NCI-H187 (cell line): ENCODE measurements at places on chromosomes 16 and 17.

GRCh38 chr17:59627770-59628171 is 8.1 kb downstream of the CLTC start:
- no peak for DNase-seq

DNA sequence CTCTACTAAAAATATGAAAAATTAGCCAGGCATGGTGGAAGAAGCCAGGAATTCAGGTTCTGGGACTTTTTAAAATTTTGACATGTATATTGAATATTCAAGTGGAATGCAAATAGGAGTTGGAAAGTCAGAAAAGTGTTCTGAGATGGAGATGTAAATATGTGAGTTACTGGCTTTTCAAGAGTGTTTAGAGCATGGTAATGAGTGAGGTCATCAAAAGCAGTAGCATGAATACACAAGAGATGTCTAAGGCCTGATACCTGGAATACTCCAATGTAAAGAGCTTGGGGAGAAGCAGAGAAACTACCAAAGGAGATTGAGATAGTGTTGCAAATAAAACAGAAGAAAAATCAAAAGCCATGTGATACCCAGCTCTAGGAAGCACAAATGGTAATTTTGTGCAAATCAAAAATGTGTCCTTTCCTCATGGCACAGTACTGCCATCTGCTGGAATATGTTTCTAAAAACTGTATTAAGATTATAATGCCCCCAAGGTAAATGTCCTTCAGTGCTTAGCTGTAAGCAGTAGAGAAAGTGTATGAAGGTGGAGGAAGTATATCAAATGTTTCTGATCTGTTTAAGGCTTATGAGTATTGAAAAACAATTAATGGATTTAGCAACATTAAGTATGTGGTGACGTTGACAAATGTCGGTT is 908.4 kb downstream of the KCNJ18 start:
- DNase-seq, result no peak

DNA sequence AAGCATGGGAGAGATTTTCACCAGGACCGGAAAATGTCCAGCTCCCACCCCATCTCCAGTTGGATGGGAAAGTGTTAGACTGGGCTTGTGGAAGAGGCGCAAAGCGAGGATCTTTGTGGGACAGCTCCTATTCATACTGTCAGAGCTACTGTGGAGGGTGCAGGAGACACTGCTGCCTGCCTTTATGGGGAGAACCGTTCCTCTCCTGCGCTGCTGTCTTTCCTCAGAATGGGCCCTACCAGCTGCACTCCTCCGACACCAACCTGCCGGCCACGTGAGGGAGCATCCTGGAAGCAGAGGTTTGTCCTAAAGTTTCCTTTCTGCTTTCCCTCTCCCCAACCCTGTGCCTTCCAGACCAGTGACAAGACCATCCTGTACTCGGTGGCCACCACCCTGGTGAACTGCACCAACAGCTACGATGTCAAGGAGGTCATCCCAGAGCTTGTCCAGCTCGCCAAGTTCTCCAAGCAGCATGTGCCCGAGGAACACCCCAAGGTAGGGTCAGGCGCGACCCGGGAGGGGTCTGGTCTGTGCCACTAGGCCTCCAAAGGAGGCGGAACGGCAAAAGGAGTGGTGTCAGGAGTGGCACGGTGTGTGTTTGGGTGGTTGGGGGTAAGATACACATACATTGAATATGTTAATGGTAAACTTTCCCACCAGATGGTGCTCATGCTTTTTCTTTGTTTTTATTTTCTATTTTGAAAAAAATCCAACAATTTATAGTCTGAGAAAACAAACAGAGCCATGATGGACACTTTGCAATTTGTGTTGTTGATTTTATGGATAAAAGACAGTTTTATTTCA is 23.0 kb downstream of the SLC35G3 start:
- no peak for DNase-seq

- DNase-seq, result no peak
These were observed 13.8 kb downstream of the ITGB3 start for GRCh38 chr17:47267354-47267828.

DNA sequence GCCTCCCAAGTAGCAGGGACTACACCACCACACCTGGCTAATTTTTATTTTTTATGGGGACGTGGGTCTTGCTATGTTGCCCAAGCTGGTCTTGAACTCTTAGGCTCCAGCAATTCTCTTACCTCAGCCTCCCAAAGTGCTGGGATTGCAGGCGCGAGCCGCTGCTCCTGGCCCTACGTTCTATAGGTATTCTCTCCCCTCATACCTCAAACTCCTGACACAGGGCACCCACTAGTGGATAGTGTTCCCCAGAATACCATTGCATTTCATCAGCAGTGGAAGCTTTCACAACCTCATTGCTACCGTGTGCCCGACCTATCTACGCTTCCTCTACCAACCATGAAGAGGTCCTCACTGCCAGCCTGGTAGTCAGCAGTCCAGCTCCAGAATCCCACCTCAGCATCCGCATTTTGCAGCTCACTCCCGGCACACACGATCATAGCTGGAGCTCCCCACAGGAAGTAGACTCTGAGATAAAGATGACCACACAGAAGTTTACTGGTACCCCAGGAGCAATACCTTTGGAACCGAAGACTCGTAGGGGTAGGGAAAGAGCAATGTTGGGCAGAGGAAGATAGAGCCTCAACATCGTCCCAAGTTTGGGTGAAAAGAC is 9.3 kb downstream of the CTRB2 start:
- no peak for DNase-seq

- DNase-seq, result no peak
These were observed 15.9 kb downstream of the B9D1 start for GRCh38 chr17:19346351-19347255.

GRCh38 chr16:50071075-50071671 is 5.4 kb downstream of the HEATR3 start:
- no peak for DNase-seq

DNA sequence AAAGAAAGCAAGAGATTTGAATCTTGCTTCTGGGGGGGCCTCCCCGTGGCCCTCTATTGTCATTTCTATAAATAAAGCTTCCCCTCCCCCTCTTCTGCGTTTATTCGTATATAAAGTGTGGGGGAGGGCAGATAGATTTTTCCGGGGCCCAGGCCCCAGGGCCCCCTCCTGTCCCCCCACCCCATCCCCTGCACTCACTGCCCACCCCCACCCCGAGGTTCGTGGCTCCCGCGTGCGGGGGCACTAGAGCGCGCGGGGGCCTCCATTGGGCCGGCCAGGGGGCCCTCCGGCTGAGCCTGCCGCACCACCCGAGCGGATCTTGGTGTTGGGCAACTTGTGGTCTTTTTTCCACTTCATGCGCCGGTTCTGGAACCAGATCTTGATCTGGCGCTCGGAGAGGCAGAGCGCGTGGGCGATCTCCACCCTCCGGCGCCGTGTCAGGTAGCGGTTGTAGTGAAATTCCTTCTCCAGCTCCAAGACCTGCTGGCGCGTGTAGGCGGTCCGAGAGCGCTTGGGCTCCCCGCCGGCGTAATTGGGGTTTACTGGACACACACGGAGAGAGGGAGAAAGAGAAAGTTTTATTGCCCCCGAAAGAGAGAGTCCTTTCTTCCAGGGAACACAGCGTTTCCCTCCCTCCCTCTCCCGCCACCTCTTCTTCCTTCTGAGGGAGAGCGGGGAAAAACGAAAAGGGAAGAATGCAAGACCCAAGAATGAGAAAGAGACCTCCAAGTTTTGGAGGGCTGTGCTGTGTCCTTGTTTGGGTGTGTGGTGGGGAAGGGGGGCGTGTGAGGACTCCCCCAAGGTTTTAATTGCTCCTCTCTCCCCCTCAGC is 1.5 kb downstream of the HOXB4 start:
- DNase-seq, result no peak

DNA sequence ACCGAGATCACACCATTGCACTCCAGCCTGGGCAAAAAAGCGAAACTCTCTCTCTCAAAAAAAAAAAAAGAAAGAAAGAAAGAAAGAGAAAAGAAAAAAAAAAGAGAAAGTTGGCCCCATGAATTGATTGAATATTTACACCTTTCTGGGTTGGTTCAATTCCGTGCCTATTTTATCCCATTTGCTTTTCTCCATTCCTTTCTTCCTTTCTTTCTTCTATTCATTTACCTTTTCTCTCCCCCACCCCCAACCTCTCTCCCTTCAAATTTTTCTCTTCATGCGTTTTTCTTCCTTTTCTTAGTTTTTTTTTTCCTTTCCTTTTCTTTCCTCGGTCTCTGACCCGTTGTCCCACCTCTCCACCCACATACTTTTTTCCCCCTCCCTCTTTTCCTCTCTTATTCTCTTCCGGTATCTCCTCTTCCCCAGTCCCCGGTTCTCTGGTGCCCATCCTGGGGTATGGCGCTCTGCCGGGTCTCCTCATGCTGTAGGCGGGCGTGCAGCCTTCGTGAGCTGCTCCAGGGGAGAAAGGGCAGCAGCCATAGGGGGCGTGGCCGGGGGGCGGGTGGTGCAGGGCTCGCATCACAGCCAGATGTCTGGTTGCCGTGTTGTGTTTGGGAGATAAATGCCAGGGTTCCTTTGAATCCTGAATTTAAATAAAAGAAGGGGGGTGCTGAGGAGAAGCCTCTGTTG is 5.3 kb upstream of the COL1A1 start:
- DNase-seq, result no peak

- no peak for DNase-seq
These were observed 25.9 kb upstream of the SPNS3 start for GRCh38 chr17:4407851-4408250.

DNA sequence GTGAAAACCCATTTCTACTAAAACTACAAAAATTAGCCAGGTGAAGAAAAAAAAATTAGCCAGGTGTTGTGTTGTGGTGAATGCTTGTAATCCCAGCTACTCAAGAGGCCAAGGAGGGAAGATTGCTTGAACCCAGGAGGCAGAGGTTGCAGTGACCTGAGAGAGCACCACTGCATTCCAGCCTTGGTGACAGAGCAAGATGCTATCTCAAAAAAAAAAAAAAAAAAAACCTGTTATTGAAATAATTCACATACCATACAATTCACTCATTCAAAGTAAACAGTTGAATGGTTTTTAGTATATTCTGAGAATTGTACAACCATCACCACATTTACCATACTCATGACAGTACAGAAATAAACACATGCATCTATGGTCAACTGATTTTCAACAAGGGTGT is 31.0 kb downstream of the ZNRF1 start:
- no peak for DNase-seq

GRCh38 chr16:11609474-11610120 is 22.9 kb upstream of the LITAF start:
- DNase-seq, result no peak

DNA sequence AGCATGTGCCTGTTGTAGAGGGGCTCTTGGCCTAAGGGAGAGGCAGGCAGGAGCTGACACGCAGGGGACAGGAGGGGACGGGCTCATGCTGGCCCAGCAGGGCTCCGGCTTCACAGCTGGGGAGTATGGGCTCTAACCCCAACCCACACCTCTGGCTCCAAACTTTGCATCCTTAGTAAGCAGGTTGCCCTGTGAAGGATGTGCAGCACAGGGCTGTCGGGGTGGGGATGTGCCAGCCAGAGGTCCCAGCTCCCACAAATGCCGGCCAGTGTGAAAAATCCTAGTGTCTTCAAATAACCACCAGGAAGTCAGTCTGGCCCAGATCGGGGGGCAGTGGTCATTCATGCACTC is 14.0 kb upstream of the FAM83G start:
- DNase-seq, result no peak

DNA sequence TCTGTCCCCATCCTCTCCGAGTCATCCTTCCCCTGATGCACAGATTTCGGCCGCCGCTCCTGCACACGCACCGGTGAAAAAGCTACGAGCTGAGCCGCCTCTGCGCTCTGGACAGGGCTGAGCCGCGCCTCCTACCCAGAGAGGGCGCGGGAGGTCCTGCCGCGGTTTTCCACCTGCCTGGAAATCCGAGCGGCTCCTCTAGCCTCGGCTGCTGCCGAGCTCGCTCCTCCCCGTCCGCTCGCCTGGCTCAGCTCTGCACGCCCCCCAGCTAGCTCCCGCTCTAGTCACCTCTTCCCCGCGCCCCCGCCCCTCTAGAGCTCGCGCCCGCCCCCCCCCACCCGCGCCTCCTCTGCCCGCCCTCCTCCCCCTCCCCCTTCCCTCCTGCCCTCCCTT is 198 bp upstream of the SHISA9 start:
- DNase-seq, result no peak

GRCh38 chr16:895371-895770 is 75.4 kb downstream of the LMF1 start:
- DNase-seq, result no peak

GRCh38 chr16:75107505-75107904 is 9.1 kb downstream of the LDHD start:
- DNase-seq, result no peak

GRCh38 chr17:50180111-50180510 is 14.3 kb downstream of the SGCA start:
- DNase-seq, result no peak

GRCh38 chr16:84121007-84121406 is 4.3 kb upstream of the MBTPS1 start:
- no peak for DNase-seq

- no peak for DNase-seq
These were observed 100.1 kb upstream of the TOB1 start for GRCh38 chr17:50966163-50966666.

GRCh38 chr17:354651-355556 is 2.3 kb upstream of the RPH3AL start:
- DNase-seq, result no peak

- no peak for DNase-seq
These were observed 147.3 kb downstream of the CCDC182 start for GRCh38 chr17:57597531-57598453.

DNA sequence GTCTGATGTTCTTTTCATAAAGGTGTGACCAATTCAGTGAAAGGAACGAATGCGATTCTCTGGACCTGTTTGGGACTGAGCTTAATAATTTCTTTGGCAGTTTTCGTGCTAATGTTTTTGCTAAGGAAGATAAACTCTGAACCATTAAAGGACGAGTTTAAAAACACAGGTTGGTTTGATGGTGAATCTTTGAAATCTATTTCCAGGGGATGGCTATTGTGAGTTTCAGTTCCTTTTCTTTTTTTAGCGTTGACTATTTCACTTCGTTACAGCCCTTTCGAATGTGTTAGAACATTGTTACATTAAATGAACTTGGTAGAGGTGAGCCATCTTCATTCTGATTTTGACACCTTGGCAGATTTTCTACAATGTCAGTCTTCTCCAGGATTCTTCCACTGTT is 1.2 kb downstream of the TNFRSF17 start:
- DNase-seq, result no peak

DNA sequence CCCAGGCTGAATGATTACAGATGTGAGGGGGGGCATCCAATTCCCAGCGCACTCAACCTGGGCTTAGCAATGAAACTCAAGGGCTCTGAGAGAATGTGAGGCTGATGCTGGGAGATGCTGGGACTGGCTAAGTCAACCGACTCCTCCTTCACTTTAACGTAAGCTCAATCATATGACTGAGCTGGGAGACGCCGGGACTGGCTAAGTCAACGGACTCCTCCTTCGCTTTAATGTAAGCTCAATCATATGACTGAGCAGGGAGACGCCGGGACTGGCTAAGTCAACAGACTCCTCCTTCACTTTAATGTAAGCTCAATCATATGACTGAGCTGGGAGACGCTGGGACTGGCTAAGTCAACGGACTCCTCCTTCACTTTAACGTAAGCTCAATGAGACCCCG is 179.4 kb downstream of the VPS53 start:
- DNase-seq, result no peak

GRCh38 chr17:13410874-13411273 is 190.9 kb downstream of the HS3ST3A1 start:
- DNase-seq, result no peak

GRCh38 chr17:21772321-21772720 is 80.0 kb downstream of the KCNJ18 start:
- no peak for DNase-seq
